A673 (cell line): ENCODE measurements at places on chromosomes 6 and 20.

GRCh38 chr6:42958125-42958524 lies 2.4 kb upstream of the GNMT start:
- no peak for DNase-seq

- no peak for DNase-seq
Observed at GRCh38 chr20:37383229-37383989, 37.5 kb downstream of the SRC start.

GRCh38 chr20:46683939-46684750 lies 5.1 kb downstream of the TP53RK start:
- DNase-seq, result peak; percentile 20

- no peak for DNase-seq
Observed at GRCh38 chr20:19806806-19807190, 48.7 kb downstream of the RIN2 start.

DNA sequence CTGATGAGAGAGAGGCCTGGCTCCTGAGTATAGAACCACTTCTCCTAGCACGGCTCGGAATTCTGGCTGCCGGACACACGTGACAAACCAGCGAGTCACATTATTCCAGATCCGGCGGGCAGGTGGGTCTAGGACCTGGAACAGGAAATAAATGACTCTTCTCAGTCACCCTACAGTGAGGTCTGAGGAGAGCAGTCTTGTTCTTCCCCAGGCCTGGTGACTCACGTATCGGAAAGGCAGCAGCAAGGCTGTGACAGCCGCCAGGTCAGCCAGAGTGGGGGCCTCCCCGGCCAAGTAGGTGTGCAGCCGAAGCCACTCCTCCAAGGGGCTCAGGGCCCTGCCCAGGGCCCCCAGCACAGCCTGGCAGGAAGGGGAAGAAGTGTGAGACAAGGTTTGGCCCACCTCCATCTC lies 2.8 kb downstream of the VARS1 start:
- DNase-seq, result no peak

DNA sequence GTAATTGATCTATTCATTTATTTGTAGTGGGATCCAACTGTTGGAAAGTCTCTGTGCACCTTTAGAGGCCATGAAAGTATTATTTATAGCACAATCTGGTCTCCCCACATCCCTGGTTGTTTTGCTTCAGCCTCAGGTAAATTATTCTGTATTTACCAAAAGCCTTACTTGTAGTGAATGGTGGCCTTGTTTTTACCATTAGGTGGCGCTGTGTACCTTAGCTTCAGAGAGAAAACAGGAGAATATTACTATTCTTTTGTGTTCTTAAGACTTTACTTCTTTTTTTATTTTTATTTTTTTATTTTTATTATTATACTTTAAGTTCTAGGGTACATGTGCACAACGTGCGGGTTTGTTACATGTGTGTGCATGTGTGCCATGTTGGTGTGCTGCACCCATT lies 23.7 kb downstream of the PEX7 start:
- peak; percentile 56 for DNase-seq

- DNase-seq, result peak; percentile 4
Observed at GRCh38 chr6:50145125-50145524, 95.4 kb upstream of the DEFB112 start.

DNA sequence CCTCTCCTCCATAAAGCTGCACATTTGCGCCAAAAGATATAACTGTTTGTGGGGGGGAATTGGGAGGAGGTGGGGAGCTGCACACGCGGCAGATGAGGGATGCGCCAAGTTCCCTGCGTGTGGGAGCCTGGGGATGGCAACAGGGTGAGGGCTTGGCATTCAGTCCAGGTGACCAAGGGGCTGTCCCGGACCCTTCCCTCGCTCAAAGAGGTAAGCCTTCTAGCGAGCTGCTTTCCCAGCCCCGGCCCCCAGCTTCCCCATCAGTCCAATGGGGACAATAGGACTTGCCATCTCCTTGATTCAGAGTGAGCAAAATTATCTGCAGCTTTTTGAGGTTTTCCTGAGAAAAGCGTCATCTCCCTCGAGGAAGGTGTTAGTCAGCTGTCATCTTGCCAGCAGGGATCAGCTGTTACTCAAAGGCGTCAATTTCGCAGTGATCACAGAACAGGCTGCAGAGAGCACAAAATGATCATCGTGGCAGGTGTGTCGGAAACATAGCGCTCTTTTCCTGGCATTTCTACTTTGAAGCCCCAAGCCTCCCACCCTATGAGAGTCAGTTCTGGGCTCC lies 21.3 kb downstream of the ZNF831 start:
- DNase-seq, result no peak

DNA sequence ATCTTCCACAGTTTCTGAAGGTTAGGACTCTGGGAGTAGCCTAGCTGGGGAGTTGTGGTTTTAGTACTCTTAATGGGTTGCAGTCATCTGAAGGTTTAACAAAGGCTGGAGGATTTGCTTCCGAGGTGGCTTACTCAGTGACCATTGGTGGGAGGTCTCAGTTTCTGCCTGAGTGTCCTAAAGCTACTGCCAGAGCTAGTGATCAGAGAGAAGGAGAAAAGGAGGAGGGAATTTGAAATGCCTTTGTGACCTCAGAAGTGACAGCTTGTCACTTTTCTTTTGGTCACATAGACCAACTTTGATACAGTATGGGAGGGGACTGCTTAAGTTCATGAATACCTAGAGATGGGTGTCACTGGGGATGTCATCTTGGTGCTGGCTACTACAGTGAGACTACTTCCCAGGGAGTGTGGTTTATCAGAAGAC lies 41.3 kb downstream of the NCOA3 start:
- DNase-seq, result no peak

DNA sequence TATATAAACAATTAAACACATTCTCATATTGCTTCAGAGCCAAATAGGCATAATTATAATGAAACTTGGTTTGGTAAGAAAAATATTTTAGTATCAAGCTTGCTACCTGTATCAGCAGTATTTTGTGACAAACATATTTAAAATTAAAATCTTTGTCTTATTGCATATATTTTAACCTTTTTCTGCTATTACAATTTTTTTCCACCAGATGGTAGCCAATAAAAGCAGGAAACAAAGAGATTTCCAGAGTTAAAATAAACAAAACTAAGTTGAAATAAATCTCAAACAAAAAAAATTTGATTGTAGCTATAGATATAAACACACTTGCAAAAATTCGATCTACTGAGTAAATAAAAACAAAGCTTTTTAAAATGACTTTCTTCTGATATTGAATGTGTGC lies 491.3 kb upstream of the GJE1 start:
- DNase-seq, result no peak

DNA sequence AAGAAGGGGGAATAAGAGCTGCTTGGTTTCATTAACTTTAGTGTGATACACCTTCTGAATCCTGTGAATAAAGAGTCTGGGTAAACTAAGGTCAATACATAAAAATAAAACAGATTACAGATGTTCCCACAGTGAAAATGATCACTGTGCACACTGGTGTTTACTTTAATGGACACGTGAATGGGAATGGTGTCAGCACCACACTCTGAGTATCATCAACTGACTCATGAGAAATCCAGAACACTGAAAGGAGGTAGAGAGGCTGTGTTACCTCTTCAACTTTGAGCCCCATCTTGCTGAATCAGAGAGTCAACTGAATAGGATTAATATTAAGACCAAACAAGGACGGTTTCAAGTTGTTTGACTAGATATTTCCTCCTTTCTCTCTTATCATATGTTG lies 75.0 kb downstream of the ELOVL4 start:
- no peak for DNase-seq

DNA sequence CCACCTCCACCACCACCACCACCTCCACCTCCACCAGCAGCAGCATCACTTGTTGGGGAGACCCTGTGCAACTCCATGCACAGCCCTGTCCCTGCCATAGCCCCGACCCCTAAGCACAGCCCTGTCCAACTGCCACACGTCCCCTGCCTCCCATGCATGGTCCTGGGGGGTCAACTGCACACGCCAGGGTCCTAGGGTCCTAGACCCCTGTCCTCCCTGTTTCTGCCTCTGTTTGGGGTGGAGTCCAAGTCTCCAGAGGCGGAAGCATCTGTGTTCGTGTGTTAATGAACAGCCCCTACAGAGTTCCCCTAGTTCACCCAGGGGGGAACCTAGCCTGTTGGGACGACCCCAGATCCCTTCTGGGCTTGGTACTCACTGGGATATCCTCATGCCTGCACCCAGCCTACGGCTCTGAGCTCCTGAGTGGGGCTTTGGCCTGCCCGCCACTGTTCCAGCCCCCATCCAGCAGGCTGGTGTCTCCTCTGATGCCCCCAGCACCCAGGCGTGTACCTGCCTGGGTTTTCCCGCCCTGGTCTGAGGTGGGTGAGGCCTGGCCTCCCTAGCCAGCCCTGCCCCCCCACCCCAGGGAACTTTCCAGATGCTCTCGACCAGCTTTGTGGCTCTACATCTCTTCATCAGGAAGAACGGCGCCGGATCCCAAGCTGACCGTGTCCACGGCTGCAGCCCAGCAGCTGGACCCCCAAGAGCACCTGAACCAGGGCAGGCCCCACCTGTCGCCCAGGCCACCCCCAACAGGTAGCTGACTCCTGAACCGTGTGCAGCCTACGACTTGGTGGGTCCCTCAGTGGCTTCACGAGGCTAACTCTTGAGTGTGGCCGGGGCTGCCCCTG lies 2.5 kb upstream of the TNFRSF6B start:
- DNase-seq, result no peak

- DNase-seq, result no peak
Observed at GRCh38 chr6:20302702-20303251, 90.5 kb upstream of the MBOAT1 start.

DNA sequence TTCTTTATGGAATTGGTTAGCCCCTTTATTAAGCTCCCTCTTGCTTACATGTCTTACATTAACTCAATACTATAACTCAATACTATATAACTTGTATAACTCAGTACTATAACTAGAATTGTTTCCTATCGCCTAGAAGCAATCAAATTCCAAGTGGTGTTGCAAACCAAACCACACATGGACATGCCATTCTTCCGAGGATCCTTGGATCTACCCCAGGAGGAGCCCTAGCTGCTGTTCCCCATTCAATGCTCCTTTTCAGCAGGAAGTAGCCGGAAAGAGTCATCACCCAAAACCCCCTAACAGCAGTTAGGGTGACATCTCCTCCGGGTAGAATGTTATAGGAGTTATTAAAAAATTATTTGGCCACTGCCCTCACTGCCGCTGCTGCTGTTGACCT lies 40.5 kb downstream of the PLN start:
- DNase-seq, result no peak

DNA sequence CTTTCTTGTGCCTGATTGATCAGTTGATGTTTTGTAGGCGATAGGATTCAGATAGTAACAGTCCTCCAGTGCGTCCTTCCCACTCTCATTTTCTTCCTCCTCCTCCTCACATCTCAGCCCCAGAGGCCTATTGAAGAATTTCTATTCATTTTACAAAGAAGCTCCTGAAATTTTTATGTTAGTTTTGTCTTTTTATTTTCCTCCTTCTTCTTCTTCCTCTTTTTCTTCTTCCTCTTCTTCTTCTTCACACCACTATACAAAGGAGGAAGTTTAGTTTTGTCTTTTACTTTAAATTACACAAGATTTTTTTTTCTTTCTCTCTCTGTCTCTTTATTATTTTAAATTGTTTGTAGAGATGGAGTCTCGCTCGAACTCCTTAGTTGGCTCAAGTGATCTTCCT lies 19.1 kb downstream of the BTN2A1 start:
- no peak for DNase-seq
